CD4-positive, alpha-beta T cell treated with Interferon alpha-2 for 1 hour (primary cell): ENCODE measurements at places on chromosomes 13 and 19.

DNA sequence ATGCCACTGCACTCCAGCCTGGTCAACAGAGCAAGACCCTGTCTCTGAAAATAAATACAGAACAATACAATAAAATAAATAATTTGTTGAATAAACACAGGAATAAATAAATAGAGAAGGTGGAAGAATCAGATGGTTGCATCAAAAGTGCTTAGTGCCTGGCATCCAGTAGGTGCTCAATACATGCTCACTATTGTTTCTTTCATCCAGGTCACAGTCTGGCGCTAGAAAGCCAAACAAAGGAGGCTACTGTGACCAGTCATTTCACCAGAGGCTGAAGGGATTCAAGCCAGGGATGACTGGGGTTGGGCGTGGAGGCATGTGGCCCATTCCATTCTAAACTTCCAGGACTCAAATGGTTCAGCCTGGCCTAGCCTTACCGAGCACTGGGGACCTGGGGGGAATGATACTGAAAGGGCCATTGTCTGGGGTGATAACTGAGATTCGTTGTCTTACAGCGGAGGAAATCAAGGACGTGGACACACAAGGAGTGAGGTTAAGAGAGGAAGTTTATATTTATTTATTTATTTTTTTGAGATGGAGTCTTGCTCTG lies 3.6 kb upstream of the NDUFB7 start:
- no peak for DNase-seq

DNA sequence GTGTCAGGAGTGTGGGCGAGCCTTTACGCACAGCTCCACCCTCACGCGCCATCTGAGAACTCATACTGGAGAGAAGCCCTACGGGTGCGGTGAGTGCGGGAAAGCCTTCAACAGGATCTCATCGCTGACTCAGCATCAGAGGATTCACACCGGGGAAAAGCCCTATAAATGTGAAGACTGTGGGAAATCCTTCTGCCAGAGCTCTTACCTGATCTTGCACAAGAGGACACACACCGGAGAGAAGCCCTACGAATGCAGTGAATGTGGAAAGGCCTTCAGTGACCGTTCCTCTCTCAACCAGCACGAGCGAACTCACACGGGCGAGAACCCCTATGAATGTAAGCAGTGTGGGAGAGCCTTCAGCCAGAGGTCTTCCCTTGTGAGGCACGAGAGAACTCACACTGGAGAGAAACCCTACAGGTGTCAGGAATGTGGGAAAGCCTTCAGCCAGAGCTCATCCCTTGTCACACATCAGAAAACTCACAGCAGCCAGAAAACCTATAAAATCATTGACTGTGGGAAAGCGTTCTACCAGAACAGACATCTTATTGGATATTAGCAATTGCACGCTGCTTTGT lies 6.9 kb upstream of the ZNF555 start:
- no peak for DNase-seq

DNA sequence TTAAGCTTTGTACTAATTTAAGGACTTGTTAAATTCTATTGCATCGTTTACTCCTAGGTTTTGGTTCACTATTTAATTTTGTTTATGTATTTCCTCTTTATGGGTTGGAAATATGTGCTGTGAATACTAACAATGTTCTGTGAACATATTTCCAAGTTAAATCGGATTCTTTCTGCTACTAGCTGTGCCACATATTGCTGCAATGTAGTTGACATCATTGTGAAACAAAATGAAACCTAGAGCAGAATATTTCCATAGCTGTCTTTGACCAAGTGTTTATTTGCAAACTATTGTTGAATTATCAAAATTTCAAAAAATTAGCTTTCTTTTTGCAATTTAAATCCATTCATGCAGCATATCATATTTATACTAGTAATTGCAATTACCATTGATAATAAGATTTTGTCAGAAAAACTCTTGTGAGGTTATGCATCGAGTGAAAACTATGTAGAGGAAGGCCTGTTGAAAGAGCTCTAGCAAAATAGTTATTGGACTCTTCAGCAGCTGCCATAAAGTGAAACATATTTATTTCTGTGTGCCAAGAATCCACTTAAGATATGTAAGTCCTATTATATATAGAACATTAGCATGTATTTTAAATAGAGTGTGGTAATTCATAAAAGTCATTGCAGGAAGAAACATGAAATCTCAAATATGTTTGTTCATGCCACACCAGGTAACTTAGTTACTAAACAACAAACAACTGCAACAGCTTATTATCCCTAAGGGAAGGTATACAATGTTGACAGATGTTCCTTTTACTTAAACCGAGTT lies 575.1 kb downstream of the SLITRK6 start:
- DNase-seq, result no peak

- no peak for DNase-seq
Observed at GRCh38 chr13:59890054-59890453, 273.7 kb downstream of the DIAPH3 start.

DNA sequence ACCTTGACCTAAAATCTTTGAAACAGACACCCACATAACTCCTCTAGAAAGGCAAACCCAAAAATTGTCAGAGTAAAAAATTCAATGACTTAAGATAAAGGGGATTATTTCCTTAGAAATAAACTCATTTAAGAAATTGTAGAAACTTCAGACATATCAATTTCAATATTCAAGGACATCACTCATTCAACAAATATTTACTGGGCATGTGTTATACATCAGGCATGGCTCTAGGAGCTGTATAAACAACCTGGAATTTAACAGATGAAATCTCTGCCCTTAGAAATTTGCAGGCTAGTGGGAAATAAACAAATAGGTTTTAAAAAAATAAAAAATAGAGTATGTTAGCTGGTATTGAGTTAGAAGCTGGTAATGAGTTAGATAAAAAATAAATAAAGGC lies 84.0 kb upstream of the LSM14A start:
- DNase-seq, result no peak

GRCh38 chr19:48539503-48540096 lies 12.4 kb upstream of the SULT2B1 start:
- DNase-seq, result no peak

DNA sequence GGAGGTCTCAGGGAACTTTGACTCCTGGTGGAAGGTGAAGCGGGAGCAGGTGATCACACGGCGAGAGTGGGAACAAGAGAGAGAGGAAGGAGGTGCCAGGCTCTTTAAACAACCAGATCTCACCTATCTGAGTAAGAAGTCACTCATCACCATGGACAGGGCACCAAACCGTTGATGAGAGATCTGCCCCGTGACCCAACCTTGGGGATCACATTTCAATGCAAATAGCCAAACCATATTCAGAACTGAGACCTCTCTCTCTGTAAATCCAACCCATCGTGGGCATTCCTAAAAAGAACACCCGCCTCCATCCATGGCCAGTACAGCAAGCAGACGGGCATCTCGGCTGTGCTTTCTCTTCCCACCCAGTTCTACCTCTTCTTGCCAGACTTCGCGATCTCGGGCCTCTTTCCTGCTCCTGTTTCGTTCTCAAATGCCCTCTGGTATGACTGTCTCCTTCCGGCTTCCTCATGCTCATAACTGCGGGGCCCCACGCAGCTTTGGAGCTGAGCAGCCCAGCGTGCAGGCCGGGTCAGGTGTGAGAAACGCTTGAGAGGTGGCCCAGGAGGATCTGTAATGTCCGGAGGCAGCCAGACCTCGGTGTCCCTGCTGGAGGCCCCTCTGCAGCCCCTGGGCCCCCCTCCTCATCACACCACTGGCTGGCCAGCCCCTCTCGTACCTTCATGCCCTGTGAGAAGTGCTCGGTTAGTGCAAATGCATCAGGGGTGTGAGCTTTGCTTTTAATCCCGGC lies 97.0 kb upstream of the GPR183 start:
- DNase-seq, result no peak

DNA sequence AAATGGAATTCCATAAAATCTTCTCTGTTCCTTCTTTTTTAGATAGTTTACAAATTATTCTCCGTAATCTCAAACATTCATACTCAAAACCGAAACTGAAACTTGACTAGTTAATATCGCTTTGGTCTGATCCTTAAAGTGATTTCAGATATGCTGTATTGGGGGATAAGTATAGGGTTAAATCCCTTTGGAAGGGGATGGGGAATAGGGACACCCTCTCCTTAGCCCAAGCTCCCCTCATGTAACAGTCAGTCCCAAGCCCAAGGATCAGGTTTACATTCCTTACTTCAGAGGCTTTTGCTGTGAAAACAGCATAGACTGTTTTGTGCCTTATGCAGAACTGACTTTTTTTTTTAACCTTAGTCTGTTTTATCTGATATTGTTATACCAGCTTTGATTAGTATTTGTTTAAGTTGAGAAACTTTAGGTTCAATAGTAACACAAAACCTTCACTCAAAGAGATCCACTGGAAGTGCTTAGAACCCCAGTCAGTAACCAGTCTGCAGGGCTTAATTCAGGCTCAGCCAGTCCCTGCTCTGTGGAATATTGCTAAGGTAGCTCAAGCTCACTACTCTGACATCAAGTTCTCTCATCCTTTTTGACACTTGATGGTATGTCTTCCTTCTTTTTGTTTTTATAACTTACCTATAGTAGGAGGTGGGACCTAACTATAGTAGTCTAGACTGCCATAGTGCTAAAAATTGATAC lies 10.5 kb downstream of the CDADC1 start:
- DNase-seq, result no peak

- DNase-seq, result no peak
Observed at GRCh38 chr13:99575376-99576120, 74.3 kb downstream of the TM9SF2 start.

DNA sequence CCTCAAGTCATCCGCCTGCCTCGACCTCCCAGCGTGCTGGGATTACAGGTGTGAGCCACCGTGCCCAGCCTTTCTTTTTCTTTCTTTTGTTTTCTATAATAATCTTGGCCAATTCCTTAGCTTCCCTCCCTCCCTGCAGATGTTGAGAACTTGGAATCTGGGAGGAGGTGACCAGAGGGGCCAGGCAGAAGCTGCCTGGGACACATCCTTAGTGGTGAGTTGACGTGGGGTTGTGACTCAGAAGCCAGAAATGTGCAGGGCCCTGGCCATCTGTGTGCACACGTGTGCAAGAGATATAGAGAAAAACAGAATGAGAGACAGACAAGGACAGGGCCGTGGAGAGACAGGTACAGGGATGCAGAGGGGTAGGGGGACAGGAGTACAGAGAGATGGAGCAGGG lies 154.3 kb downstream of the SIPA1L3 start:
- no peak for DNase-seq

DNA sequence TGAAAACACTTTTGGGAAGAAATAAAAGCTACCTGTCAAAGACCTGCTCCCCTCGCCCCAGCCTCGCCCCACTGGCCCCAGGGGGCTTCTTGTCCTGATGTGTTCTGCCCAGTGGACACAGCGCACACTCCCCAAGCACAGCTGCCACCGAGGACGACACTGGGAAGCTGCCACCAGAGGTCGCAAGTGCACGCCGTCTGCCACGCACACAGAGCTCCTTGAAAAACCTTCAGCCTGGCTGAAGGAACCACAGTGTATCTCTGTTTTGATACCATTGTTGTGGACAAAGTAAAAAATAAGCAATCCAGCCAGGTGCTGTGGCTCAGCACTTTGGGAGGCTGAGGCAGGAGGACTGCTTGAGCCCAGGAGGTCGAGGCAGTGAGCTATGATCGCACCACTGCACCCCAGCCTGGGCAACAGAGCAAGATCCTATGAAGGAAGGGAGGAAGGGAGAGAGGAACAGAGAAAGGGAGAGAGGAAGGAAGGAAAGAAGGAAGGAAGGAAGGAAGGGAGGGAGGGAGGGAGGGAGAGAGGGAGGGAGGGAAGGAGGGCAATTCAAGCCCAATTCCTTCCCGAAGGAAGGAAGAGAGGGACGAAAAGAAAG lies 57.3 kb downstream of the CEBPG start:
- peak; percentile 42 for DNase-seq

- DNase-seq, result no peak
Observed at GRCh38 chr19:23285948-23286347, 35.8 kb upstream of the ZNF724 start.

GRCh38 chr19:23314505-23315251 lies 64.5 kb upstream of the ZNF724 start:
- DNase-seq, result no peak

- DNase-seq, result peak; percentile 24
Observed at GRCh38 chr13:28423010-28423409, 71.9 kb downstream of the FLT1 start.

GRCh38 chr19:14059652-14060155 lies 2.2 kb downstream of the PALM3 start:
- DNase-seq, result no peak

DNA sequence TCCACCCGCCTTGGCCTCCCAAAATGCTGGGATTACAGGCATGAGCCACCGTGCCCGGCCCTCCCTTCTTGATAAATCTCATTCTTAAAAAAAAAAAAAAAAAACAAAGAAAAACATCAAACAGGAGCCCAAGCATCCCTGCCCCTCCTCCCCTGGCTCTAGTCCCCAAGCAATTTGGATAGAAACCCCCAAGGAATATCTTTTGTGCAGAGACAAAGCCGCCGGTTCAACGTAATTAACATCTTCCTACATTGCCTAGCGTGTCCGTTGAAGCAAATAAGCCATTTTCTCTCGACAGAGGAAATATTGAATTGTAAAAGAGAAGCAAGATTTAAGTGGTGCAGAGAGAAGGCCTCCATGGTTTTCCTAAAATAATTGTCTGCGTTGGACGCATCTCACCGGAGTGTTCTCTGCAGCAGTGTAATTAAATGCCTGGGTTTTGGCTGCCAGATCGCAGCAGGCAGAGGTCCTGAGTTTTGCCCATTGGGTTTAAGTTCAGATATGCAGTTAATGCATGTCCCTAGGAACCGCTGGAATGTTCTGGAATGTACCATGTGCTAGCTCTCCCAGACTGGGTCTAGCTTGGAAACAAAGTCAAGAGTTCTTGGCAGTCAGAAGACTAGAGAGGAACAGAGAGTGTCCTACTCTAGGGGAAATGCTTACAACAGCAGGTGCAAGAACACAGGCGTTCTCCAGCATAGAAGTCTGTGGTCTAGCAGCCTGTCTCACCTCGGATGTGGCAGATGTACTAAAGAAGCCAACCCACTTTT lies 30.8 kb downstream of the PIN1 start:
- peak; percentile 65 for DNase-seq

GRCh38 chr13:85469320-85469719 lies 329.9 kb downstream of the SLITRK6 start:
- DNase-seq, result no peak

GRCh38 chr13:46192412-46192811 lies 10.4 kb upstream of the LCP1 start:
- DNase-seq, result no peak

DNA sequence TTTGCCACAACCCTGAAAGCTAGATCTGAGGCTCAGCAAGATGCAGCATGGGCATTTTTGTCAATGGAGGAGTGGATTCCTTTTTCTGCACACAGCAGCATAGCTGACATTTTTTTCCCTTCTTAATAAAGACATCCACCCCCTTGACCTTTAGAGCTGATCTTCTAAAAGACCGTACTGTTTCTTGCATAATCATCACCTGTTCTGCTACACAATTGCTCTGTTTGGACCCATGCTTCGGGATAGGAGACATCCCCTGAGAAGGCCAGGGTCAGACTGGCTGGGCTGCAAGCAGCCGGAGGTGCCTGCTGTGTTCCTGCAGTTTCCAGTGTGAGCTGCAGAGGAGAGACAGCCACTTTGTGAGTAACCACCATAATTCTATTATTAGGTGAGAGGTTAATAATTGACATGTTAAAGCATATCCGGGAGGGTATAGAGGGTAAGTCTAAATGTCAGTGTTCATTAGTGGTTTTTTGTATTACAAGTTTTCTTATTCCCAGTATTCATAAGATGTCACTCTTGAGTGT lies 108.5 kb upstream of the C1QTNF9B start:
- no peak for DNase-seq

- DNase-seq, result peak; percentile 3
Observed at GRCh38 chr13:49995625-49996101, 1.2 kb upstream of the TRIM13 start.

GRCh38 chr19:7862413-7862951 lies 11.7 kb downstream of the PRR36 start:
- peak; percentile 81 for DNase-seq
